Dermis microvascular lymphatic vessel endothelial cell (primary cell): ENCODE measurements at places on chromosomes 4 and X. TPM values are rescaled to one million over a fixed set of nuclear protein-coding genes. Genes with fewer than 3 reads are reported as not detected.

The LRIT3 gene
- total RNA-seq: under 0.01 TPM in 2 replicates

The WNK3 gene
- total RNA-seq: 0.13 and 0.38 TPM in 2 replicates

The CENPVL2 gene
- total RNA-seq: not detected in 2 replicates

The FAT1 gene
- 0.90 and 2.3 TPM in 2 replicates for total RNA-seq

The EREG gene
- total RNA-seq: under 0.01 TPM in 1 of 2 replicates, not detected in the other

The XPNPEP2 gene
- not detected in 2 replicates for total RNA-seq

The GC gene
- total RNA-seq: not detected in 2 replicates

The NPNT gene
- under 0.01 and 0.13 TPM in 2 replicates for total RNA-seq

The ATP2B3 gene
- not detected in 2 replicates for total RNA-seq

The IGFBP7 gene
- 598 and 1,706 TPM in 2 replicates for total RNA-seq

The OTC gene
- total RNA-seq: 0.13 and 0.26 TPM in 2 replicates

The MAGEA1 gene
- total RNA-seq: not detected in 2 replicates

The RHOXF2B gene
- total RNA-seq: not detected in 2 replicates

The OTUD6A gene
- total RNA-seq: not detected in 2 replicates

The PHOX2B gene
- not detected in 2 replicates for total RNA-seq

The STATH gene
- total RNA-seq: not detected in 2 replicates

The PABPC1L2B gene
- not detected in 2 replicates for total RNA-seq

The HDX gene
- total RNA-seq: 4.1 and 6.1 TPM in 2 replicates
